Fibroblast of lung (primary cell): ENCODE measurements at places on chromosomes 11 and 22.

- no peak for DNase-seq
Observed at GRCh38 chr11:18027475-18027874, 14.6 kb upstream of the SERGEF start.

DNA sequence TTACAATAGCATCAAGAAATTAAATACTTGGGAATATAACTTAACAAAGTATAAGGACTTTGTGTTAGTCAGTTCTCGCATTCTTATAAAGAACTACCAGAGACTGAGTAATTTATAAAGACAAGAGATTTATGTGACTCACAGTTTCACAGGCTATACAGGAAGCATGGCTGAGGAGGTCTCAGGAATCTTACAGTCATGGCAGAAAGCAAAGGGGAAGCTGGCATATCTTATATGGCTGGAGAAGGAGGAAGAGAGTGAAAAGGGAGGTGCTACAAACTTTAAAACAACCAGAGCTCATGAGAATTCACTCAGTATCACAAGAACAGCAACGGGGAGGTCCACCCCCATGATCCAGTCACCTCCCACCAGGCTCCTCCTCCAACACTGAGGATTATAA, 32.0 kb upstream of the CCDC134 start:
- peak; percentile 74 for DNase-seq

- no peak for DNase-seq
Observed at GRCh38 chr11:42762348-42762747, 549.4 kb upstream of the API5 start.

DNA sequence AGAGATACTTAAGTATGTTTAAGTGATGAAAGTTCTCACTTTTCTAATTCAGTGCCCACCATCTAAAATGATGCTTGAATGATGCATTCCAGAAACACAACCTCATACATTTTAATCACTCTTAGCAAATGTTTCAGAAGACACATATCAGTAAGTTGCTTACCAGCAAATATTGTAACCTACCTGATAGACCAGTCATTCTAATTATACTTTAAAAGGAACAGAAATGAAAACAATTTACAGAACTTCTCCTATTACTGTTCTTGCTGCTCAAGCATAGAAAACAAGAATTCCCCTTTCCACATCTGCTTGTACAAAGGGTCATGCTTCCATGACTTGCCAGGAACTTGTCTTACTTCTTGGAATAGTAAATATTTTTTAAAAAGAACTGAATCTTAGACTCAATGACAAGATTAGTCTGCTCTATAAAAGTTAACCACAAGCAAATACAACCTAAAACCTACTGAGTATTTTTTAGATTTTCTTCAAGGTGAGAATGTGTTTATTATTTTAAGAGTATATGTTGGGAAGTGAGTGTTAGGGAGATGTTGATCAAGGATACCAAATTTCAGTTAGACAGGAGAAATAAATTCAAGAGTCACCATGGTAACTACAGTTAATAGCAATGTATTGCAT, 82.0 kb upstream of the SC5D start:
- DNase-seq, result no peak

DNA sequence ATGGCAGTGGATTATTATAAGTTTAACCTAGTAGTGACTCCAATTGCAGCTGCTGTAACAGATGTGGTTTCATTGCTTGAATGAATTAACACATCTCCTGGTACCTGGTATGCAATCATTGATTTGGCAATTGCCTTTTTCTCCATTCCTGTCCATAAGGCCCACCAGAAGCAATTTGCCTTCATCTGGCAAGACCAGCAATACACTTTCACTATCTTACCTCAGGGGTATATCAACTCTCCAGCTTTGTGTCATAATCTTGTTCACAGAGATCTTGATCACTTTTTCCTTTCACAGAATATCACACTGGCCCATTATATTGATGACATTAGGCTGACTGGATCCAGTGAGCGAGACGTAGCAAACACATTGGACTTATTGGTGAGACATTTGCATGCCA, 128.7 kb upstream of the ZC3H12C start:
- no peak for DNase-seq

GRCh38 chr11:125871391-125872137, 15.9 kb upstream of the HYLS1 start:
- DNase-seq, result peak; percentile 22

- DNase-seq, result no peak
Observed at GRCh38 chr22:49671331-49672013, 156.2 kb downstream of the BRD1 start.
